ENCODE measurements at places on chromosomes 4 and X.
A peak's percentile ranks its signal among the peaks of the same experiment; 100 is the strongest.

- DNase-seq = no peak
Measured at GRCh38 chrX:6227935-6228334, 732 bp downstream of the NLGN4X start.

- no peak for DNase-seq
Measured at GRCh38 chr4:173208420-173208819, 39.8 kb downstream of the GALNT7 start.

- no peak for DNase-seq
Measured at GRCh38 chrX:24899391-24899790, 116.4 kb downstream of the ARX start.

DNA sequence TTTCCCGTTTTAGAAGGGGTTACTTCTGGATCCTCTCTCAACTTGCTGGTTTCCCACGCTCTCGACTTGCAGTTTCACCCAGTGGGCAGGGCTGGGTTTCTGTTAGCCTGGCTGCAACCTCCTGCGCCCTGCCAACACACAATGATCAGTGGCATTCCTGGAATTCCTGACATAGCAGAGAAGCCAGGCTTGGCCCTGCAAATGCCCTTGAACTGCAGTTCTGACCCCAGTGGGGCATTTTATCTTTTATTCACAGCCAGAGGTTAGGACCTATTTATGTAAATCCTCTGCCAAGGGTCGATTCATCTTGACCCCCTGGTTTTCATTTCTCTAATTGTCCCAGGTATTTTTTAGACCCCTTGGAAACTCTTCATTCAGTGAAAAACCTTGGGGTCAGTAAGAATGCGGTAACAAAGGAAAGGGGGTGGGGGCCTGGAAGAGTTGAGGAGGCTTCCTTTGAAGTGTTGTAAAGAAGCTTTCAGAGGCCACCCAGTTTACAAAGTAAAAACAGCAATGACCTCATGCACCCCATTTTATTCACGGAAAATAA is 217.6 kb downstream of the ZNF674 start:
- DNase-seq = no peak

- DNase-seq = no peak
Measured at GRCh38 chr4:167308876-167309275, 74.6 kb upstream of the SPOCK3 start.

DNA sequence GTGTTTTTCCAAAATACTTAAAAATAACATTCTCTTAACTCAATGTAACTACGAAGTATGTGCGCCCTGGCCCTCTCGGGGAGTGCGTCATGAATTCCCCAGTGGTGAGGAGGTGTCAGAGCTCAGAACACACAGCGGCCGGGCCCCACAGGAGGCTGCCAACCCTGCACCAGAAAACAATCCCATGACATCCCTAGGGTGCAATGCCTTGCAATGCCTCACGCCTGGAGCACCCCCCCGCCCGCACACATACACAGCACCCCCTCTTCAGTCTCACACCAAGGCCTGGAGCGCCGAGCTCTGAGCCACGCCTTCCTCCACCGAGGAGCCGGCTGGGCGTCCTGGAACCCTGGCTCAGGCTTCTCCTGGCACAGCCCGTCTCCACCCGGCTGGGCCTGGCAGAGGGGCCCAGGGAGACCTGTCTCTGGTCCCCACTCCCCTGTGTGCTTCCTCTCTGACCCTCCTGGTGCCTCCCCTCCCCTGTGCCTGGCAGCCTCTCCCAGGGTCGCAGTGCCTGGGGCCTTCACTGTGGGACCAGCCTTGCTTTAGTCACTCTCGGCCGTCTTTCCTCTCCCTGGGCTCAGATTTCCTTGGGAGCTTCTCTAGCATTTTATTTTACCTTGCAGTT is 108.2 kb upstream of the ADRA2C start:
- DNase-seq = no peak

DNA sequence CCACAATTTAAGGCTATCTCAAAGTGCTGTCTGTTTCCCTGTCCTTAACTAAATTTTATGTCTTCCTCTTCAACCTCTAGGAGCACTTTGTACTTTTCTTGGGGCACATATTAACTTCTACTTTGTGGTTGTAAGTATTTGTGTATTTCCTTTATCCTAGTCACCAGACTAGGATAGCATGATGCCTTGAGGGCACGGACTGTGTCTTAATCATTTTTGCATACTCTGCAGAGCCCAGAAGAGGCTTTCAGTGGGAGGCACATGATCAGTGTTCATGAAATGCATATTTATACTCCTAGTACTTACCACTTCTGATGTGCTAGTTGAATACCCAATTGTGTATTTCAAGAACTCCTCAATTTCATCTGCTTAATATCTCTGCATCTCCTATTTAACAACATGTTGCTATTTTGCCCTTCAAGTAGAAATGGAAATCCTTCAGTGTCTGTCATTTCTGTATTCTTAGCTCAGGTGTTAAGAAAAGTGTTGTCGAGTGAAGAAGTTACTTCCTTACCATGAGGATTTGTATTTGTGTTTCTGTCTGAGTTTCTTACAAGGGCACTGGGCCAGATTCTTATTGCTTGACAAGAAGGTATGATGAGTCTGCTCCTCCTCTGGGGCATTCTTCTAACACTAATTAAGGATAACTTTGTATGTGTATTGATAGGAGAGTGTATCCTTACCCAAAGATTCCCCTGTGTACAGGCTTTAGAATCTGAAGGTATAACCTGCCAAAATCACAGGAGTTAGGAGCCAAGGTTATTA is 28.3 kb upstream of the PGRMC2 start:
- no peak for DNase-seq

DNA sequence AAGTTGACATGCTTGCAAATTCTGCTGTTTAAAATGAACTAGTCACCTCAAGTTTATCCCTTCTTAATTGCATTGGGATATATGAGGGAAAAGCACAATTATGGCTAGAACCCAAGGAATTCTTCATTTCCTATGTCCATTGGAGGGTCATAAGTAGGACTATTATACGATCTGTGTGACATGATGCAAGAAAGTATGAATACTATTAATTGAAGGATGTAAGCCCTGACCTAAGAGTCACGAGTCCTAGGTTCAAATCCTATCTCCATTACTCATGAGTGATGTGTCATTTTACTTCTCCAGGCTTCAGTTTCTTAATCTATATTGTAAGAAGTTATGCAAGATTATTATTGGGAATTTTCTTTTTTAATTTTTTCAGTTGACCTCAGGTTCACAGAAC is 542.9 kb upstream of the GRIA3 start:
- no peak for DNase-seq

DNA sequence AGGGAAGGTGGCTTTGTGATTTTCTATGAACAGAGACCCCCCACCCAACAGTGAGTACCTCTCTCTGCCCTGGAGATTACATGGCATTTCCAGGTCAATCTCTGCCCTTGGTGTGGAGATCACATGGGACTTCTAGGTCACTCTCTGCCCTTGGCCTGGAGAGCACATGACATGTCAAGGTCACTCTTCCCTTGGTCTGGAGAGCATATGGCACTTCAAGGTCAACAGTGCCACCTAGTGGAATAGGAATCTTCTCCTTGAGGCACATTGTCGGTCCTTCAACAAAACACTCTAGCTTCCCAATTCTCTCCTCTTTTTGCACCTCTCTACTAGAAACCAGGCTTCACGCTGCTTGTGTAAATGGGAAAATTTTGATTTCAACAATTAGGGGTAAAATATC is 66.2 kb upstream of the TACR3 start:
- no peak for DNase-seq

DNA sequence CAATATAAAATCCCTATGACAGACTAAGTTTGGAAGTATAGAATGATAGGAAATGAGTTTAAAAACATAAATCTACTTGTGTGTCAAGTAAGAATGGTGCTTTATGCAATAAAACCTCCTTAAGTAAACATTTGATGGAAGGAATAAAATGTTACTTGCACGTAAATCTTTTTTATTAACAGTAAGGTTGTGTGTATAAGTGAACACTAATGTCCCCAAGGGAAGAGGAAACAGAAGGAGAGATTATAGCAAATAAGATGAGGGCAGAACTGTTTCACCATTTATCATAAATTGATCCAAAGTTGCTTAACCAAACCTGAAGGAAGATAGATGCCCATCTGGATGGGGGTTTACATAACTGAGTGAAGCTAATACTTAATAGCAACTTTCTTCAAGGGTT is 86.8 kb downstream of the FRMPD4 start:
- DNase-seq = no peak

DNA sequence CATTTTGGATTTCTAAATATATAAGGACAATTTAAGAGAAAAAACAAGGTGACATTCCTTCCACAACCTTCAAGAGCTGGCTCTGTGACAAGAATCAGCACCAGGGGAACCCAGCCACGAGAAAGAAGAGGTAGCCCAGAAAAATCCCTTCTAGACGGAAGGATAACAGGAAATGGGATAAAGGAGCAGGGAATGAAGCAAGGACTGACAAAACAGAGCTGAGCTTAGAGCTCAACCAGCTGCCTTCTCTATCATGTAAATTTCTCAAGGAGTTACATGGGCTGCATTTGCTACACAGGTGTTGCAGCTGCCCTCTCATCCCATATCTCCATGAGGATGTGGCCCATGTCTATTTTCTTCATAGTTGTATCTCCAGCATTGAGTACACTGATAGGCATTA is 154.2 kb upstream of the PRDX4 start:
- no peak for DNase-seq

DNA sequence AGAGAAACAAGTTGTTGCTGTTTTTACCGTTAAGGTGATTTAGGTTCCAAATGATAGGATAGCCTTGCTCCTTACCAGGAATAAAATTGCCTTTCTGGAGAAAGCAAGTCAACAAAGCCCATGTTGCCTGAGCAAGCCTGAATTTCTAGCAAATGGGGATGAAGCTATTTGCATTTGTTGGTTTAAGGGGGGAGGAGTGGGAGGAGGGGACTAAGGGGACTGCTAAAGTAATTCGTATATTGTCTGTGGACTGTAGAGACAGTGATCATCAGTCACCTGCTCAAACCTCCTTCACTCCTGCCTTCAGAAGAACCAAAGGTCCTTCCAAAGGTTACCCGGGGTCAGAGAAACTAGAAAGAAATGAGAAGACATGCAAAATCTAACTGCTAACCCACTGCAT is 65.8 kb downstream of the SCML2 start:
- DNase-seq = no peak

DNA sequence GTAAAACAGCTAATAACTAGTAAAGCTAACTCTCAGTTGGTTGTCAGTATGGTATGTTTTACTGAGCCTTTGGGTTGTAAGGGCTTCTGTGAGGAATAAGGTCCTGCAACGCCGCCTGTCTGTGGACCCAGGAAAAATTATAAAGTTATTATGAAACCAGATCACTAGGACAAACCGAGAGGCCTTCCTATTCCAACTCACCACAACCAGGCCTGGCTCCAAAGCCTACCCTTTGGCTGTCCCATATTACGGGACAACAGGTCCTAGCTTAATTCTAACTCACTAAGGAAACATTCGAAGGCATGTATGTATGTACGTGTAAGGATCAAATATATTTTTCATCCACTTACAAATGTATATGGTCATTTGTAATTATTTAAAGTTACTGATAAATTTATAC is 1.4 kb downstream of the ANKRD17 start:
- peak; percentile 5 for DNase-seq

DNA sequence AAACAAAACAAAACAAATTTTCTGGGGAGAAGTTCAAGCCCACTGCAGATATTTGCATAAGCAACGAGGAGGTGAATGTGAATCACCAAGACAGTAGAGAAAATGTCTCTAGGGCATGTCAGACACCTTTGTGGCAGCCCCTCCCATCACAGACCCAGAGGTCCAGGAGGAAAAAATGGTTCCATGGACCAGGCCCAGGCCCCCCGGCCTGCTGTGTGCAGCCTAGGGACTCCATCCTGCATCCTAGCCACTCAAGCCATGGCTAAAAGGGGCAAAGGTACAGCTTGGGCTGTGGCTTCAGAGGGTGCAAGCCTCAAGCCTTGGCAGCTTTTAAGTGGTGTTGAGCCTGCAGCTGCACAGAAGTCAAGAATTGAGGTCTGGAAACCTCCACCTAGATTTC is 54.0 kb downstream of the LPAR4 start:
- no peak for DNase-seq

GRCh38 chr4:87388901-87389300 is 2.1 kb downstream of the HSD17B11 start:
- no peak for DNase-seq

DNA sequence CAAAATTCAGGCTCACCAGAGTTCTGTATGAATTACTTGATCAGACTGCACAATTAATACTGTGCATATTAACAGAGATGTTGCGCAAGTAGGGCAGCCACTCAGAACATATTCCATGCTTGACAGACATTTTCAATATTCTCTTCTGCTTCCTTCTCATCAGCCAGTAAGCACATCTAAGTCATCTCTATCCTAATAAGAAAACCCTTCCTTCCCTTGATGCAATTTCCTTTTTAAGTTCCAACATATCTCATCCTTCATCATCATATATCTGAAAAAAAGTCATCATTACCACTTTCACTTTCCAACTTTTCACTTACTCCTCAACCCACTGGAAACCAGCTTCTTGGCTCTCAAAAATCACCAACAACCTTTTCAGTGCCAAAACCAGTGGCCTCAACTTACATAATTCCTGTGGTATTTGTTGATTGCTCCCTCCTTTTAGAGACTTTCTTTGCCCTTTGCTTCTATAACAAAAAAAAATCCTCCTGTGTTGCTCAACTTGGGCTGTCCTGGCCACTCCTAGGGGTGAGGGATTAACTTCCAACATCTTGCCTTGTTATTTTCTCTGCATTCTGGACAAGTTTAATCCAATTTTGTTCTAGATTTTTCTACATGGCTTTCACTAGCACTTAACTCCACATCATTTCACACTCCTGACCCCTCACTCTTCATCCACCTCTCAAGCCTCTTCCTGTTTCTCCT is 14.1 kb downstream of the MBNL3 start:
- no peak for DNase-seq

DNA sequence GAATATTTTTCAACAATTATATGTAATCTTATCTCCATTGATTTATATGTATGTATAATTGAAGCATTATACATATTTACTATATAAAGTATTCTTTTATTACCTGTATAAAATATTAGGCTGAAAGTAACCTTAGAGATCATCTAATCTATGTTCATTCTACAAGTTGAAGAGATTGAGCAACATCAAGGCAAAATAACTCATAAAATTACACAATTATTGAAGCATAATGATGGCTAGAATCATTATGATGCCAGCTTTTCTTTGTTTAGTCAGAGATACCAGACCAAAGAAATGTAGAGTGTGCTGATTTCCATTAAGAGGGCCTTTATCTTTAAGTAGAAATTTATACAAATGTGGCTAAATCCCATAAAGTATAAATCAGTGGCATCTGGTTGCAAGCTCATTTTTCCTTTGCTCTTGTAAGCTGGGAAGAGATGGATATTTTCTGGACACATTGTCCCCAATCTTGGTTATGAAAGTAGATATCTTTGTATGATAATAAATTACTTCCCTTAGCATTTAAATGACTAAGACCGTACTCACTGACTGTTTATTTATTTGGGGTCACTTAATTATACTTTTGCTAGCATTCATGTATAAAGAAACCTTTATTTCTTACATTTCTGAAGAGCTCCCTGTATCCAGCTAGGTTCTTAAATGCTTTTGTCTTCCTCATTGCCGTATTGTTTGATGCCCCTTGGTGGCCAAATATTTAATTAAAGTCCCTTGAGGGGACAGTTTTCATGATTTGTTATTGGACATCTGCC is 339.8 kb downstream of the PCDH7 start:
- no peak for DNase-seq

All from NCI-H1105 (cell line).